ENCODE measurements at places on chromosomes 5 and 9.
A peak's percentile ranks its signal among the peaks of the same experiment; 100 is the strongest.

DNA sequence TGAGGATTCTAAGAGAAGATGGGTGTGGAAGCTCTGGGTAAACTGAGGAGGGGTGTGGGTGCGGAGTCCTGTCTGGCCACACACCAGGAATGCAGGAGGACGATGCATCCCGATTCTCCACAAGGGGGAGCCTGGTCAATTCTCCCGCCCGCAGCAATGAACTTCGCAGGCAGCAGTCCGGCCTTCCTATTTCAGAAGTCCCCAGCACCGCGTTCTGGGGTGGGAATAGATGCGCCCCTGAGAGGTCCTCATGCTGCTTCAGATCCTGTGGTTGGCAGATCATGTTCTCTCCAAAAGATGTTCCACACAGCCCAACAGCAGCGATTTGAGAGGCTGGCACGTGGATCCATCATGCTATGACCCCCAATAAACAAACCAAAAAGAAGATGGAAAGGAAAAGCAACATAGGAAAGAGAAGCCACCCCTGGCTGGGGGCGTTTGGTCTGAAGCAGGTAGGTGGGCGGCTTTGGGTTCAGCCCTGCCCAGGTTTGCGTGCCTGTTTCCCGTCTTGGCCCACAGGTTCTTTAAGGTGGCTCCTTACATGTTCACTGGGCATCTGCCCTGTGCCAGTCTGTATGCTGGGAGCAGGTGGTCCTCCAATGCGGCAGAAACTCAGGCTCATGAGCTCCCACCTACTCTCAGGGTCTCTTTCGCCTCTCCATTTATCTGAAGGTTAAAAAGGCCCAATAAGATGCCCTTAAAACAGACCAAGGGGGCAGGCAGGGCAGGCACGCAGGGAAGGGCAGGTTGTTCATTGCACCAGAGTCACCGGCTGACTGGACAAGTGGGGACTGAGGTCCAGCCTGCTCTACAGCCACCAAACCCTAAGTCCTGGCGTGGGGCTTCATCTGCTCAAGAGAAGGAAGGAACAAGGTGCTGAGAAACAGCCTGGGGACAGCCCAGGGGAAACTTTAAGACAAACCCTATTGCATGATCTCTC lies 171.6 kb downstream of the PAX5 start:
- no peak for DNase-seq

- DNase-seq, result no peak
These were observed 37.2 kb downstream of the NREP start for GRCh38 chr5:111719773-111720172.

DNA sequence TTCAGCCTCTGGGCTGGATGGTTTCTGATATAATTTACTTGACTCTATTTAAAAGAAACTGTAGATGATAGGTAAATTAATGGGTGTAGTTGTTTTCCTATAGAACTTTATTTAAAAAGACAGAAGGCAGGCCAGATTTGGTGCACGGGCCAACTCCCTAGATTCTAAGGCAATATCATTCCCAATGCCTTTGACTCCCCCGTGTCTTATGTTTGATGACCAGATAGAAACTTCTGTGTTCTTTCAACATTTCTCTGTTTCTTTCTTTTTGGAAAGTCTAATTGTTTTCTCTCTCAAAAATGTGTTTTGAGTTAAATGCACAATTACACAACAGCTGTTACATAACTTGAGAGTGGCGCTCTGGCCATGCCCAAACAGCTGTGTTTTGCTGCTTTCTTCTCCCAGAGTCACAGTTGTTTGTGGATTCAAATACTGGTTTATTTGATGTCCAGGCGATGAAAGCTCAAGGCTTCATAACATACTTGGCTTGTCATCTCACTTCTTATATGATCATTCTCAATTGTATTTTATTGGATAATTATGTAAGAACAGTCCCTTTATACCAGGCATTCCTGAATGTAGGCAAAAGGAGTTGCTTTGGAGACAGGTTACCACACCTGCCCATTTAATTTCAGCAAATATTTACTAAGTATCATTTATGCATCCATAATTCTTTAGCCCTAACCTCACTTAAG lies 1.7 kb upstream of the ALDH1A1 start:
- DNase-seq, result no peak

- no peak for DNase-seq
These were observed 77.2 kb downstream of the PRRT1B start for GRCh38 chr9:131622523-131622922.

DNA sequence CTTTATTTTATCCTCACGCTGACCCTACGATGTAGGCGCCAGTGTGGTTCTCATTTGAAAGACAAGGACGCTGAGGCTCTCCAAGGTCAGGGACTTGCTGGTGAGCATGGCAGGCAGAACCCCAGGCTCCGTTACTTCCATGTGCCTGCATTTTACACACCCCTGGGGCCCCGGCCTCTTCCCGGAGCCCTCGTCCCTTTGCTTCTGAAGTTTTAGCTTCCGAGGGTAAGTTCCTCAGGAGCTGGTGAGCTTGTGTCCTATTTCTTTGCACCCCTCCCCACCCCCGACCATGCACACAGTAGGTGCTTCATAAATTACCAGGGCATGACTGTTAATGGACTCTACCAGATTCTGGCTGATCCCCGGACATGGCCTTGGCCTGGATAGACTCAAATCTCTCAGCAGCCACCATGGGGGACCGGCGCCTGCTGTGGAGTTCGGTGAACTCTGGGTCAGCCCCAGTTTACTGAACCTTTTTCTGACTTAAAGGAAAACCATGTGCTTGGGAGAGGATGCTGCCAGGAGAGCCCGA lies 59.3 kb upstream of the RNU6ATAC start:
- no peak for DNase-seq

DNA sequence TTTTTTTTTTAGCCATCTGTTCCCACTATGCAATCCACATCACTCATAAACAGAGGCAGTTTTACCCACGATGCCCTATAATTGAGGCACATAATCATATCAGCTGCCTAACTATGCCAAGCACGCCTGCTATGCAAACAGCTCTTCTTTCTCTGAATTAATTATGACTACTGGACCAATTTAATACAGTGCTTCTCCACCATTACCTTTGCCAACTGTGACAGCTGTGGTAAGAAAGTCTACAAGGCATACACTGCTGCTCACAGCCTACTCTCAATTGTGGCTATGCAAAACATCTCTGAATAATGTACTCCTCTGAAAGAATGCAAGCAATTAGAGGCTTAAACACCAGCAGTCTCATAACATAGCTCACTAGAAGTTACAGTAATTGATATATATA lies 97.1 kb downstream of the DTWD2 start:
- no peak for DNase-seq

DNA sequence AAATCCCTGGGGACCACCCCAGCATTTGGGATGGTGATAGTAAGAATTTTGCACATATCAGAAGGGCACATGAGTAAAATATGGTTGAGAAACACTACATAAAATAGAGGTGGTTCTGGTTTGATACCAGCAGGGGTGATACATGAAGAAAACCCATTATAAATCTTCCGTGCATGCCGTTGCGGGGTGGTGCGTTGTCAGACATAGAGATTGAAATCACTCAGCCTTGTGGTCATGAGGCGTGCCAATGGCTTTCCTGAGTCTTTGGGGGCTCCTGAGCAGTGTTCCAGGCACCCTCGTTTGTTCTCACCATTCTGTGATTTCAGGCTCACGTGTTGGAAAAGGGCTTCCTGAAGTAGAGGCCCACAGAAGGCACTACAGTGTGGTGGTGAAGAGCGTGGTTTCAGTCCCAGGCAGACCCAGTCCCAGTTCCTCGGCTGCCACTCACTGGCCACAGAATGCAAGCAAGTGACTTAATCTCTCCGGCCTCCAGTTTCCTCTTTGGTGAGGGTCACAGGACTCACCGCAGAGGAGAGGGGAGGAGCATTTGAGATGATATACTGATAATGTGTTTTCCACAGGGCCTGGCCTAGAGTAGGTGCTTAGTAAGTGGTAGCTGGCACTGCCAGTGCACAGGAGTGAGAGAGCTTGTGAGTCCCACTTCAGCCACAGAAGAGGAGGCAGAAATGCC lies 20.5 kb upstream of the GLRX start:
- DNase-seq, result peak; percentile 73

DNA sequence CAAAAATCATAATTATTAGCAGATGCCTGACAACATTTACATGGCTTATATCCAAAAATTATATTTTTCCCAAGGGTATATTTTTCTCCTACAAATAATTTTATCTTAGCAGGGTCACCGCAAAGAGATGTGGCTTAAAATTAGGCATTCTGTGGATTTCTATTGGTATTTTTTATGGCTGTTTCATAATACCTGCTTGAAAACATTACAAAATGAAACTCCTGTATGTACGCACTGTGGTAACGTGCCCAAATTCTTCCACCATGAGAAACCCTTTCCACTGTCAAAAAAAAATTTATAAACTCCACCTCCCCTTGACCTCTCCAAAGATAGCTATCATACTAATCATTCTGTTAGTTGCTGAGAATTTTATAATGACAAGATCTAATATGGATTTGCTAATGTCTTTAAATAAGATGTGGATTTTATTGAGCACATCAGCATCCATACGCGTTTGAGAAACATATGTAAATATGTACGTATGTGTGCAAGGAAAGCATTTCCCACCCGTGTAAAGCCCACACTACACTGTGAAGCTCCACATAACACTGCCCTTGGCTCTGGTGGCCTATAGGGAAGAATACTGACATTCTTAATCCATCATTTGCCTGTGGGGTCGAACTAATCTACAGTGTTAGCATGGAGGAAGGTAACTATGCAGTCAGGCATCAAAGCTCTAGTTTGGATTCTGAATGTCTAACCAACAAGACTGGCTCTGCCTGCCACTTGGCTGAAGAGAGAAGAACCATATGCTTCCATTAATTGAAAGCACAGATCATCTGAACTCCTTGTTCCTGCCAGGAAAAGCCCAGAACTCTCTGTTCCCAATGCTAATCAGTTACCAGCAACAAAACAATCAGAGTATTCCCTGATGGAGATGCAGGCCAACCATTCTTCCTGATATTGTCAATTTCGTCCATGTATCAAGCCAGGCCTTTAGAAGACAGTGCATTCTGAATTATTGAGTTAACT lies 244.7 kb downstream of the SPOCK1 start:
- no peak for DNase-seq

GRCh38 chr5:67790390-67790789 lies 425.2 kb upstream of the PIK3R1 start:
- DNase-seq, result no peak

- DNase-seq, result no peak
These were observed 17.8 kb downstream of the SHC3 start for GRCh38 chr9:89160806-89161205.
